ENCODE measurements at places on chromosomes 3 and 15.

DNA sequence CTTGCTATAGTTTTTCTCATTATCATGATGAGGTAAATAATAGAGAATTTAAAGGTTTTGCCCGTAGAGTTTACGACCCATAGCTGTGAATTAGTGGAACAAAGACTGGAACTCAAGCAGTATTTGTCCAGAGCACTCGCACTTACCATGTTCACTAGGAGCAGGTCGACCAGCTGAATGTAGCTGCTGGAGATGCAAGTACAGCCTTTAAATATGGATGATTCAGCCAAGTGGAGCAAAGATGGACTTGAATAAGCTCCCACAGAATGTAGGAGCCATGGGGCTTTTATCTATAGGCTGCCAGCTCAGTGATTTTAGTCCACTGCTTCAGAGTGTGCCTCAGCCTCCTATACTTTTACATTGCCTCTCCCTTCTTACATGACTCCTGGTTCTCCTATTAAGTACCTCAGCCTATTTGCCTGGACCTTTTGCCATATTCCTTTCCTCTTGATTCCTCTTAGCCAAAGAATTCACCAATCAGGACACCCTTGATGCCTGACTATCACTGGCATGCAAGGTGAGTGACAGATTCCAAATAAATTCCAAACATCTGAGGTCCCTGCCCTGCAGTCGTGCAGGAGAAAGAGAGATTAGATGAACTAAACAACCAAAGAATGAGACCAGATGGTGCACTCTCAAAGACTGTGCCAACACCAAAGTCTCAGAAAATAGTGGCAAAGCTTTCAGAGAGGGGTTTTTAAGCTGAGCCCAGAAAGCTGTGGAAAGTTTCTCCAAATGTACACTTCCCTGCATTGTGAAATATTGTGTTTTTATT, 3.9 kb downstream of the MKRN3 start:
- DNase-seq, result no peak

- DNase-seq, result no peak
Measured at GRCh38 chr3:64773137-64773536, 85.3 kb upstream of the ADAMTS9 start.

DNA sequence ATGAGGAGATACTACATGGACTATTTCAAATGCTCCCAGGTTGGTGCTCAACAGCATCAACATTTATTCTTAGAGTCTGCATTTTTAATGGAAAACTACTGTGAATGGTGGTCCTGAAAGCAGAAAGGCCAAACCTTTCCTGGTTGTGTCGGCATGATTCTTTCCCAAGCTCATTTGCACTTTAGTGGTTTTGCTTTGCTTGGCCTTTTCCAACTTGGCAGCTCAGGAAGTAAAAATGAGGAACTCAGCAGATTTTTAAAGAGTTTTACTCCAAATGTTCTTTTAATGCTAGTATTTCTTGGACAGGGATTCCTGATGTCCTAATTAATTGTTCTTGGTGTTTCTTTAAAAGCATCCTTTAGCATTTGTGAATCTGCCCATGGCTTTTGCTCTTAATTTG, 197.4 kb downstream of the SLC9A9 start:
- DNase-seq, result no peak

GRCh38 chr3:133983126-133983525, 46.6 kb downstream of the SLCO2A1 start:
- no peak for DNase-seq

DNA sequence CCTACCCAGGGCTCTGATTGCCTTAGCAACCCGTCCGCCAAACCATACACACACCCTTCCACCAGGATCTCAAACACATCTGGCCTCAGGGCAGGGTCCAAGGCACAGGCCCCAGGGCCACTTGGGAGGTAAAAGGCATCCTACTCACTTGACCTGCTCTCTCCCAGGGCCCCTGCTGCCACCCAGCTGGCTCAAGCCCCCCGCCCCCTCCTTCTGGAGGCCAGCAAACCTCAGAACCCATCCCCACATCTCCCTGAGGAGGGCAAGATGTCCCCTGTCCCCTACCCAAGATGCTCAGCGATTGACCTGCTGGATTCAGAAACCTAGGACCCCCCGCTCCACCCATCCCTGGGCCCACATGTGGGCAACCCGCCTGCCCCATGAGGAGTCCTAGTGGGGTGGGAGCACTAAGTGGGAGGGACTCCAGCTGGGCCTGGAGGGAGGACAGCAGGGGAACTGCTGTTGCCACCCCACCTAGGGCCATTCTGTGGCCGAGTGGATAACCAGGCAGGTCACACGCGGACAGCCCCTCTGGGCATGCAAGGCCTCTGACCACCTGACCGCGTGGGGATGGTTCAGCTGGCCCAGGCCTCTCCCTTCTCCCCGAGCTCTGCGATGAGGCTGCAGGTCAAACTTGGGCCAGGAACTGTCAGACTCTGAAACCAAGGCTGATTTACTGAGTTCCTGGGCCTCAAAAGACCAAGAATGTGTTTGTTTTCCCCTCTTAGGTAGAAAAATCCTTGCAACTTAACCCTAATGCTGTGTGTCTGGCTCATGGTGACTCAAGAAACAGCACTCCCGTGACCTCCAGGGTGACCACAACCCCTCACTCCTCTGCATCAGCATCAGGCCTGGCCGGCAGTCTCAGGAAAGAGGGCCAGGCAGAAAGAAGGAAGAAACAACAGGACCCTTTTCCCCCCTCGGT, 4.2 kb downstream of the MFGE8 start:
- no peak for DNase-seq

DNA sequence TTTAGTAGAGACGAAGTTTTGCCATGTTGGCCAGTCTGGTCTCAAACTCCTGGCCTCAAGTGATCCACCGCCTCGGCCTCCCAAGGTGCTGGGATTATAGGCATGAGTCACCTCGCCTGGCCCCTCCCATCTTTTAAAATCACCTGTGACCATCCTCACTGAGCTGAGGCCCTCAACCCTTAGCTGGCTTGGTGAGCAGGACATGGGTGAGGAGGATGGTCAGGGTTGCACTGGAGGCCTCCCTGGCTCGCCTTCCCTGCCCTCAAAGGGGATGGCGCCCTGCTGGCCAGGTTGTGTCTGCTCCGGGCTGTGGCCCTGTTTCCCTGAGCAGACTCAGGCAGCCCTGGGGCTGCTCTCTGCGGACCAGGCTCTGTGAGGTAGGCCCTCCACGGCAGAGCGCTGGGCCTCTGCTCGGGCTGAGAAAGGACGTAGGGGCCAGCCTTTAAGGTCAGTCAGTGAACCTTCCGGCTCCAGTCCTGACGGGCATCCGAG, 33.7 kb downstream of the SYNM start:
- DNase-seq, result no peak

DNA sequence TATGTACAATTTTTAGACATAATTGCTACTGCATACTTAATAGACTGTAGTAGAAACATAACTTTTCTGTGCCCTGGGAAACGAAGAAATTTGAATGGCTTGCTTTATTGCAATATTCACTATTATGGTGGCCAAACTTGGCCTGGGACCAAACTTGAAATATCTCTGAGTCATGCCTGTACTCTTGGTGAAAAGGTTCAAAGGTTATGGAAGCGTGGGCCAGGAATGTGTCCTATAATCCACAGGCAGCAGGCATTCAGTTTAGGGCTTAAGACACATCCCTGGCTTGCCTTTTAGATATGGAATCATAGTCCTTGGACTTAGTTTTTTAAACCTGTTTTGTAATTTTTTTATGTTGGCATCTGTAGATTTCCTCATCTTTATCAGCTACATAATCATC, 124.3 kb downstream of the LRIG1 start:
- DNase-seq, result no peak
